ENCODE measurements at places on chromosomes 1 and 21.

GRCh38 chr1:12457771-12458170, 160.2 kb downstream of the DHRS3 start:
- no peak for DNase-seq

GRCh38 chr1:165857046-165857801, 29.8 kb downstream of the UCK2 start:
- no peak for DNase-seq

DNA sequence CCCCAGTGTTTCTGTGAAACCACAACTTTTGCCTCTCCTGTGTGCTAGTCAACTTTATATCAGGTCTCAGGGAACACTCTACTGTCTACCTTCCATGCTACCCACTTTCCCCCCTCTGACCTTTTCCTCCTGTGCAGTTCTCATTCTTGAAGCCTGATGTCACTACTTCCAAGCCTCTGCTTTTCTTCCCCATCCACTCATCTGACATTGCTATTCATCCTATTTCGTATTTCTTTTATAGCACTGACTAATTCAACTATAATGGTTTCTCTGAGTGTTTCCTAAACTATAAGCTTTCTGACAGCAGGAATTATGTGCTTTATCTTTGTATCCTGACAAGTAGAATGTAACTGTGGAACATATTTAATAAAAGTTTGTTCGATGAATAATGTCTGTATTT, 18.2 kb upstream of the DPH5 start:
- DNase-seq = no peak

DNA sequence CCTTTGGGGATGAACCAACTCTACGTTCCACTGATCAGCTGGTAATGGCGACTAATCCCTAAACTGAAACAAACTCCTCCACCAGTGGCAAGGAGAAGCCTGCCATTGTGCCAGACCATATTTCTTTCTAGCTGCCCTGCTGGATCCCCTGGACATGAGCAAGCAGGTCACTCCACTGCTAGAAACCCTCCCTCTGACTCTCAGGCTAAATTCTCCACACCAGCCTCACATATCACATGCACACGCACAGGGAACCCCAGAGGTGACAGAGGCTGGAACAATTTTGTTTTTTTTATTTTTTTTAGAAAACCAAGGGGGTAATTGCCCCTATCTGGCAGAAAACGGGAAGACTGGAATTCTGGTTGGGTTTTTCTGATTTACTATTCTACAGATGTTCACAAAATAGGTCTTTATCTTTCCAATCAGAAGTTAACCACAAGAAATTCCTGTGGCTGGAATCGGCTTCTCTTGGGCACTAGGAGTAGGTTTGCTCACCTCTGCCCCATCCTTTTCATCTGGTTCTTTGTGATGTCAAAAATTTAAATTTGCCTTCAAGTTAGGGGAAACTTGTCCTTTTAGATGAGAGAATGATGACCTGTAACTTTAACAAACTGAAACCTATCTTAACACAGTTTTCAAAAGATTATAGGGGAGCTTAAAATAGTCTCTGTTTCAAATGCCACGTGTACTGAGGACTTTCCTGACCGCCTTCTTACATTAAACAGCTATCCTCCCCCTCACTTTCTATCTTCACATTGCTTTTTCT, 258.1 kb downstream of the SDCCAG8 start:
- no peak for DNase-seq

All from activated T-helper 1 cell treated with Interleukin-2 at 50 U/mL for 16 hours (primary cell).